Left ventricle myocardium superior (tissue), 1 donor: ENCODE measurements at places on chromosomes 1 and 21. TPM values are rescaled to one million over a fixed set of nuclear protein-coding genes. Genes with fewer than 3 reads are reported as not detected.

GRCh38 chr1:8374812-8375211 lies 56.9 kb downstream of the SLC45A1 start:
- no peak for DNase-seq

DNA sequence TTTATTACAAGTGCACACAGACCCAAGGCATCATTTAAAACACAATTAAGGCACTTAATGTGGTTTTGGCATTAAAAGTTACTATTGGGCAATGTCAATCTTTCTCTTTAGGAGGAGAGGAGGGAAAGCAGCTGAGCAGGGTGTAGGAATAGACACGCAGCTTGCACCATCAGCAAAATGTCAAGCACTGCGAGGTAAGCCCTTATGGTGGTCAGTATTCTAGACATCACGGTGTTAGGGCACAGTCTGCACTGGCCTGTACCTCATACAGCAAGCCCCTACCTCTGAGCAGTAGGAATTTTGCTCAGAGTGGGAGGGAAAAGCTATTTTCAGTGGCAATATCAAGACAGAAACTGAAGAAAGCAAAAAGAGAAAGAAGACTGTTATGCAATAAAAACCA lies 62.0 kb upstream of the ESRRG start:
- DNase-seq = no peak

DNA sequence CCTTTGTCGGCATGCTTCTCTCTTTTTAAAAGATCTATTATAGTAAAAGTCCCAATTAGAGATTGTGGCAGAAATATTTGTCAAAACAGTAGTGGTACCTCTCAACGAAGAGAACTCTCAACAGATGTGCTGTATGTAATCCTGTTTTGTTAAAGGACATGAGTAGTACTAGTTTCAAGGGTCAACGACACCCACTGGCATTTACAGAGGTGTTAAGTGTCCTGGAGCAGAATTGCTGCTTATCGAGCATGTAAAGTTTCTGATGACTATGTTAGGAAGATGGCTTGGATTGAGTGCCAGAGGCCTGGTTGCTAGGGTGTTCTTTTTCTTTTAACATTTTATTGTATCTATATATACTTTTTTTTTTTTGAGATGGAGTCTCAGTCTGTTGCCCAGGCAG lies 27.1 kb downstream of the CELF3 start:
- no peak for DNase-seq

The AMY2A gene
- total RNA-seq = not detected

GRCh38 chr21:34043333-34043732 lies 30.0 kb upstream of the MRPS6 start:
- DNase-seq = no peak

The VANGL2 gene
- 2.6 TPM for total RNA-seq

DNA sequence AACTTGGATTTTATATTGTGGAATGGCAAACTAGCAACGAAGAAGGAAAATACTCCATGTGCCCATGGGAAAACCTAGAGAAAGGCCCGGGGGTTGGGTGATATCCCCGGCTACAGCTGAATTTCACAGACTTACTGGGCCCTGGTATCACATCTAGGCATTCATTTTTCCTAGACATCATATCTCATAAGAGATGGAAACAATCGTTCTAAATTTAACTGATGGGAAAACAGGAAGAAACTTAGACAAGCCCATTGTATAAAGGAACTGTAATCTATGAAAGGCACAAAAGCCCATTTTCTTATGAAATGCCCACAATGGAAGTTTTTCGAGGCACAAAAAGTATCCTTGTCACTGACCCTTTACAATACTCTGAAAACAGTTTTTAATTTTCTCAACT lies 407.9 kb upstream of the LYPLAL1 start:
- DNase-seq = no peak

DNA sequence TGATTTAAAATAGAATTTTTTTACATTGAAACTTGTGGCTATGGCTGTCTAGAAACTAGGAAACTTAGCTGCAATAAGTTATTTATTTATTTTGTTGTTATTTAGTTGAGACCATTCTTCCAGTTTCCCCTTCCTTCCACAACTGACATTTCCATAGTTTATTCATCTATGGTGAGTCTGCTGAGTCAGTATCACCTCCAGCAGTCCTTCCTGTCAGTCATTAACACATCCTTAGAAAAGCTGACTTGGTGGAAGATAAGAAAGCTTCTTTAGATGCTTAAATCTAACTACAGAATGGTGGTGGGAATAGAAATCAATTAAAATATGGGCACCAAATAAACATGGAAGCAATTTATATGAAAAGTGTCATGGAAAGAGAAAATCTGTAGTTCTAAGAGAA lies 714.0 kb downstream of the RWDD3 start:
- no peak for DNase-seq
